ENCODE measurements at places on chromosomes 11 and 22.

DNA sequence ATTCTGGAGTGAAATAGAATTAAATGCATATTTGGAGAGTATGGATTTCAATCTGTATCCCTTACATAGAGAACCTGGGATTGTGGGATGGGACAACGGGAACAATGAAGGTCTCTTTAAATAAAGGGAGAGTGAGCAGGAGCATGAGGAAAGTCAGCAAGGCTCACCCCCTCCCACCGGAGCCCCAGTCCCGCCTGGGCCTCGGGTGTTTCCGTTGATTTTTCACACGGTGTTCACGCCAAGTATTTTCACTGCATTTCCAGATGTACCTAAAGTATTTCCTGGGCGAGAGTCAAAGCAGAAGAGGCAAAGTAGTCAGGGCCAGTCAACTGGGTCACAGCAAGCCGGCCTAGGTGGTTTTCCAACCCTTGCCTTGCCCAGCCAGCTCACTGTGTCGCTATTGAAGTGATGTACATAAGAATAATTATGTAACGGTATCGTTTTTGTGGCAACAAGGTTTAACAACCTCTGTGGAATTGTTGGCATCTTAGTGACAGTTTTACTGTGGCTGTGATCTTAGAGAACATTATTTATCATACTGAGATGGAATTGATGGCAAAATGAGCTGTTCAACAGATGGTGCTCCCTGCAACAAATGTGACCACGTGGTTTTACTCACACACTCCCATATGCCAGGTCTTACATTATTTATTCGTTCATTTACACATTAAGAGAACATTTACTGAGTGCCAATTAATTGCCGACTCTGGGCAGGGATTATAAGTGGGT, 177.3 kb downstream of the ADAMTS15 start:
- DNase-seq: no peak

- no peak for DNase-seq
These were observed 18.2 kb downstream of the DAGLA start for GRCh38 chr11:61698173-61698948.

GRCh38 chr22:22746963-22747933, 102.8 kb downstream of the GGTLC2 start:
- DNase-seq: no peak

GRCh38 chr22:26461188-26461810, 22.3 kb downstream of the HPS4 start:
- peak; percentile 42 for DNase-seq

- DNase-seq: no peak
These were observed 43.4 kb downstream of the FAT3 start for GRCh38 chr11:92267968-92268367.

DNA sequence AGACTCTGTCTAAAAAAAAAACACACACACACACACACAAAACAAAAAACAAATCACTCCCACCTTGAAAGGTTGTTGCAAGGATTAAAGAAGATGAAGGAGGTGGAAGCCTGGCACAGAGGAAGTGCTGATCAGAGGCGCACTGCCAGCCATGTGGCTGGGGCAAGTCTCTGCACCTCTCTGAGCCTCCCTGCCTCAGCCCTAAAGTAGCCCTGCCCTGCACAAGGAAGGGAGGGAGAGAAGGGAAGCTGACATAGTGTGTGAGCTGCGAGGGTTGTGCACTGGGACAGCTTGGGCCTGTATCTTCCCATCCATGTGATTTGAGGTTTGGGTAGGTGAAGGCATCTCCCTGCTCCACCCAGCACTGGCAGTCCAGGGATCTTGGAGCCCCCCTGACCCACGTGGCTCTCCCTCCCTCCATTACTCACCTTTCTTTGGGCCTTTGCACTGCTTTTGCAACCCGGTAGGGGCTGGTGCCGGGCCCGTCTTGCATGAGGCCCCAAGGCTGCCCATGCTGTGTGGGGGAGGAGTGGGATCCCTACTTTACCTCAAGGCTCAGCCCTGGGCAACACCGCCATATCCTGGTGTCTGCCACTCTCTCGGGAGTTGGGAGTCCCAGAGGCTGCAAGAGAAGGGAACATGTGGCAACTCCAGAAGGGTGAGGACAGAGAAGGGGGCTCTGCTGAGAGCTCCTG, 30.5 kb downstream of the IFT27 start:
- no peak for DNase-seq

DNA sequence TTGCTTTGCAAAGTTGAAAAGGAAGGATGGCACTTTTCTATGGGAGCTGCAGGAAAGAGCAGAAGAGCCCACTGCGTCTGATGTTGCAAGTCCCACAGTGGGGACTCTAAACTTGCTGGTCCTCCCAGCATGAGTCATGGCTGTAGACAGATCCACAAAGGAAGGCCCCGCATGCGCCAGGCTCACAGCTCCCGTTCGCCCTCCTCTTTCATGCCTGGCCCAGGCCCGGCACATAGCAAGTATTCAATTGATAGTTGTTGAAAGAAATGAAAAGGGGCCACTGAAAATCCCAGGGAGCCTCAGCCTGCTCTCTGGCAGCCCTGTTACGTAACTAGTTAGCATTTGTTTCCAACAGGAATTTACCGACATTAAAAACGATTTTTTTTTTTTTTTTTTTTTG, 18.9 kb downstream of the AP1B1 start:
- DNase-seq: peak; percentile 65

- no peak for DNase-seq
These were observed 30.3 kb downstream of the KREMEN1 start for GRCh38 chr22:29103121-29103520.

- DNase-seq: no peak
These were observed 62.4 kb upstream of the ALKBH3 start for GRCh38 chr11:43818220-43818619.

GRCh38 chr11:106047631-106048030, 25.6 kb upstream of the MSANTD4 start:
- no peak for DNase-seq

DNA sequence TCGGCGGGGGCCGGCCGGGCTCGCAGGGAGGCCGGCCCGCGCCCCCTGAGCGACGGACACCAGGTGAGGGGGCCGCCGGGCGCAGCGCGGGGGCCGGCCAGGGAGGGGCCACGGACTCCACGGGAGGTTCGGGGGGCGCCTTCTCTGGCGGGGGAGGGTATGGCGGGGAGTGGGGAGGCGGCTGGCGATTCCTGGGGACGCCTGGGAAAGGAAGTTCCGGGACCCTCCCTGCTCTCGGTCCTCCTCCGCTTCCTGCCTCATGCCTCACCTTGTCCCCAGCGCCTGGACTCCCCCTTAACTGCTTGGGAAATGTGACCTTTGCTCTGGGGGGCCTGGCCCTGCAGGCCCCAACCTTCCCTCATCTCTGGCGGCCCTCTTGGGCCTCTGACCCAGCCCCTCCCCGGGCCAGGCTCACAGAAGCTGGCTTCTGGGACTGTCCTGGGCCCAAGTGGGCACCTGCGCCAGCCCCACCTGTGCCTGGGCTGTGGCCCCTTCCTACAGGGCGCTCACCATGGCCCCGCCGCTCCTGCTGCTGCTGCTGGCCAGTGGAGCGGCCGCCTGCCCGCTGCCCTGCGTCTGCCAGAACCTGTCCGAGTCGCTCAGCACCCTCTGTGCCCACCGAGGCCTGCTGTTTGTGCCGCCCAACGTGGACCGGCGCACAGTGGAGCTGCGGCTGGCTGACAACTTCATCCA, 516 bp downstream of the LRFN4 start:
- no peak for DNase-seq

GRCh38 chr11:23078289-23078971, 218.2 kb upstream of the CCDC179 start:
- peak; percentile 74 for DNase-seq

- no peak for DNase-seq
These were observed 31.5 kb downstream of the EHF start for GRCh38 chr11:34652191-34652973.

- no peak for DNase-seq
These were observed 689 bp upstream of the SART1 start for GRCh38 chr11:65960824-65961266.

DNA sequence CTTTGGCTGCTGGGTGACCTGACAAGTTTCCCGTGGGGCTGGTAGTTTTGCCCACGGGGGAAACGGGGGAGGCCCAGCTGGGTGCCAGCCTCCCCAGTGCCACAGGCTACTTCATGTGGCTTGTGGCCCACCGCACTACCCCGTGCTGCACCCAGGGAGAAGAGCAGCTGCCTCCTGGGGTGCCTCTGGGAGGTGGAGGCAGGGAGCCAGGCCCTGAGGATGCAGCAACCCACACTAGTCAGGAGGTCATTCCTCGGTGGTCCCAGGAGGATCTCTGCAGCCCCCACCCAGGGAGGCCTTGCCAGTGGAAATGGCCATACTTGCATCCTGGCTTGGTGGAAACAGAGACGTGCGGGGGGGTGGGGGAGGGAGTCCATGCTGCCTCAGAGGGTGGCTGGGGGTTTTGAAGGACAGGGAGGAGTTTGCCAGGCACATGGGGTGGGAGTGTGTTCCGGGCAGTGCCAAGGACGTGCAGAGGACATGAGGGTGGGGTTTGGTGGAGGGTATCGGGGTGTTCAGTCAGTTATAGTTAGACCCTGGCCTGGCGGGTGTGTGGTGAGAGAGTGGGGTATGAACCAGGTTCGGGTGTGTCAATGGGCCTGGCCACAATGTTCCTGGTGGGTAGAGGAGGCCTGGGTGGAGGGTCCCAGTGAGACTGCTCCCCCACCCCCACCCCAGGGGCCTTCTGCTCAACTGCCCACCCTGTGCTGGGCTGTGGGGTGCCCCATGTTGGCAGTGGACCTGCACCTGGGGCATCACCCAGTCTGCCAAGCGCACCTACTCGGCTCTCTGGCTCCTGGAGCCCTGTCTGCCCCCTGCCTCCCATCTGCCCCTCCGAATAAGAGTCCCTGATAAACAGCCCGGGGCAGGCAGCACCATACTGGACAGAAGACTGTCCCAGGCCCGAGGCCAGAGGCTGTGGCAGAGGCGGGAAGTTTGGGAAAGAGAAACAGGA, 3.8 kb downstream of the PIM3 start:
- no peak for DNase-seq

GRCh38 chr22:40329466-40329865, 16.8 kb upstream of the ADSL start:
- DNase-seq: no peak

DNA sequence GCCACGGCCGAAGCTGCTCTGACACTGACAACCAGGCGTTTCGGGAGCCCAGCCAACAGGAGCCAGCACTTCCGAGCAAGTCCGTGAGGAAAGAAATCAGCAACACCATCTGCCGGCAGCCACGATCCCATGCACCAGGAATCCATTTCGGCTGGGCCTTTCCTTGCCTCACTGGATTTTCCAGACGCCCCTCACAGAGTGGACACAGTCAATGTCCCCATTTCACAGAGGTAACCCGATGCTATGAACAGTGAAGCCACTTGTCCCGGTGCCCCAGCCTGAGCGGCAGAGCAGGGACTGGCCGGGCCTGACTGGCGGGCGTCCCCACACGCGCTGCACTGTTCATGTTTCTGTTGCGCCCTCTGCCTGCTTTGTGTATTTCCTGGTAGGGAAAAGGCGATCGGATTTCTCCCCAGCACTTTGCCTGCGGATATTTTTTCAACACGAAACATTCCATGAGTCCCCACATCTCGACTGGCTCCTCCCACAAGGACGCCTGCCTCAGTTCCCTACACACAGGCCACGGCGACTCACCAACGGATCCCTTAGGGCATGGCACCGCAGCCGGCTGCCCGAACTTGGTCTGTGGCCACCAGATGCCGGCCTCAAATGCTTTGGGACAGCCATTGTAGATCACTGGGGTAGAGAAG, 55.3 kb downstream of the TRMU start:
- DNase-seq: no peak

DNA sequence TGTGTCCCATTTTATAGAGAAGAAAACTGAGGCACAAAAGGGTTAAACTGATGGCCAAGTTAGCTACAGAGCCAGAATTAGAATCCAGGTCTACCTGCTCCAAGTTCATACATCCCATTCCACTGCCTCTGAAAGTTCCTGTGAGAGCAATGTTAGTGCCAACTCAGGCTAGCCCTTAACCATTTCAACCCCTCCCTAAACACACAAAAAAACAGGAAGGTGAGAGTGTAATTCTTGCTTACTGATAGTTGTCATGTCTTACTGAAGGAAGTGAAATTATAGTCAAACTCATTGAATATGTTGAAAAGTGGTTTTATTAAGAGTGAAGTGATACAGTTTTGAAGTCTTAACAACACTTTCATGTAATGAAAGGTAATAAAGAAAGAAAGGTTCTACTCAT, 2.9 kb upstream of the E2F8 start:
- no peak for DNase-seq

GRCh38 chr22:46942799-46943785, 180.6 kb downstream of the TBC1D22A start:
- no peak for DNase-seq

DNA sequence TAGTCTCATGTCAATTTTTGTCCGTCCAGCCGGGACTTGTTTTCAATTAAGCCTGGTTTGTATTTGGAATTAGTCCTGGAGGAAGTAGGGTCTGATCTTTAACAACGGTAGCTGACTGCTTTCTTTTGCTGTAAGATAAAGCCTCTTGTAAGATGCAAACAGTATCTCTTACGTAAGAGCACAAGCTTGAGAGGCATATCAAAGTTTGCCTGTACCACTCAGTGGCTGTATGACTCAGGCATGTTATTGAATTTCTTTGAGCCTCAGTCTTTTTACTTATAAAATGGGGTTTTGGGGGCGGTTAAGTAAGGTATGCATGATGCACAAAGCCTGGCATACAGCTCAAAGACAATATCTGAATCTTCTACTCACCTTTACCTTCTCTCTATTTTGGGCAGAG, 198.4 kb upstream of the NARS2 start:
- no peak for DNase-seq

DNA sequence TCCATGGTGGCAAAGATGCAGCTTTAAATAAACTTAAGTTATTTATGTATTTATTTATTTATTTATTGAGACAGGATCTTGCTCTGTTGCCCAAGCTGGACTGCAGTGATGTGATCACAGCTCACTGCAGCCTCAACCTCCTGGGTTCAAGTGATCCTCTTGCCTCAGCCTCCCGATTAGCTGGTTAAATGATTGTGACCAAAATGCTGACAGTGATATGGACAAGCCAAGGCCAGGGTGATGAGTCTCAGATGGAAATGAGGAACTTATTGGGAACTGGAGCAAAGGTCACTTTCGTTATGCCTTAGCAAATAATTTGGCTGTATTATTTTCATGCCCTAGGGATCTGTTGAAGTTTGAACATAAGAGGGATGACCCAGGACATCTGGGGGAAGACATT, 9.3 kb upstream of the LRP5 start:
- no peak for DNase-seq

DNA sequence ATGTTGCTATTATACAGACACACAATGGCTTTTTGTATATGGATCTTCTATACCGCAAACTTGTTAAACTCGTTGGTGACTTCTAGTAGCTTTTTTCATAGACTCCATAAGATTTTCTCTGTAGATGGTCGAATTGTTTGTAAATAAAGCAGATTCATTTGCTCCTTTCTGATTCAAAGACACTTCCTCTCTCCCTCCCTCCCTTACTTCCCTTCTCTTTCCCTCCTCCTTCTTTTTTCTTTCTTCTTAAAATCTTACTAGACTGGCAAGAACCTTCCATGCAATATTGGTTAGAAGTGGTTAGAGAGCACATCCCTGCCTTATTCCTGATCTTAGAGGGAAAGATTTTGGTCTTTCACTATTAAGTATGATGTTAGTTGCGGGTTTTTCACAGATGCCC, 36.4 kb downstream of the MYEOV start:
- DNase-seq: no peak
